Fibroblast of lung (primary cell): ENCODE measurements at places on chromosomes 13 and 19.

DNA sequence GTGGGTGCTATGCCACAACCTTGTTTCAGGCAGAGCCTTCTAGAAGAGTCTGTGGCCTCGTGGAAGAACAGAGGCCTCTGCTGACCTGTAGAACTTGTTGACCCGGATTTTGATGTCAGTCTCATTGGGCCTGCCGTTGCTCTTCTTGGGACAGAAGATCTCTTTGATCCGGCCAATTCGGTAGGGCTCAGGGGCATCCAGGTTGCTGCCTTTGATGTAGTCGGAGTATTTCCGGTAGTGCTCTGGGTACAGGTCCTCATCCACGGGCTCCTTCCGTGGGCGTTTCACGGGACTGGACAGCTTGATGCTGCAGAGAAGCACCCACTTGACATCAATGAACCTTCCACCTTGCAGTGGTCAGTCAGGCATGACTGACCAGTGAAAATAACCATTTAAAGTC, 24.0 kb upstream of the EIF3G start:
- no peak for DNase-seq

- DNase-seq = no peak
Observed at GRCh38 chr13:44171156-44171555, 202.5 kb upstream of the SERP2 start.

DNA sequence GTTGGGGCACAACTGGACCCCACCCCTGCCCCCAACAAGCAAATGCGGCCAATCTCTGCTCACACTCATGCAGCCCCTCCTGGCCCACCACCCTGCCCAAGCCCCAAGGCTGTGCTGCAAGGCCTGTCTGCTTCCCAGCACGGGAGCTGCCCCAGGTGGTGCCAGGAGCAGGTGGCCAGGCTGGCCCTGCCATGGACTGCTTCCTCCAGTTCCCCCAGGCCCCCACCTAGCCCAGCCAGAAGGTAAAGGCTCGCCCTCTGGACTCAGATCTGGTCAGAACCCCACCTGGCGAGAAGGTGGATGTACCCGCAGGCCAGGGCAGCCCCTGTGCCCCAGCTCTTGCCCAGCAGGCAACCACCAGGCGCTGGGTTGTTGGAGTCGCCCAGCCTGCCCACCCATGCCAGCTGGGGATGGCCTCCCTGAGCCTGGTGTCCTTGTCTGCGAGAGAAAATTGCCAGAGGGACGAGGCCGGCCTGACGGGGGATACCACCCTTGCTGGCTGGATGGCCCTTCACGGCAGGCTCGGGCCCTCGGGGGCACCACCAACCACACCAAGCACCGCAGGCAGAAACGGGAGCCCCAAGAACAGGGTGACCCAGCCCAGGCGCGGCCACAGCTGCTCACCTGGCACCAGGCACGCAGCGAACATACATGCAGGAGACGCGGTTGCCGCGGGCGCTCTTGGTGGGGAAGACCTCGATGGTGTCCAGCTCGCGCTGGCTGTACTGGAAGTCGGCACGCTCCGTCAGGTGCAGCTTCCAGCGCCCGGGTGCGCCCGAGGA, 4.5 kb downstream of the ABHD17A start:
- no peak for DNase-seq

DNA sequence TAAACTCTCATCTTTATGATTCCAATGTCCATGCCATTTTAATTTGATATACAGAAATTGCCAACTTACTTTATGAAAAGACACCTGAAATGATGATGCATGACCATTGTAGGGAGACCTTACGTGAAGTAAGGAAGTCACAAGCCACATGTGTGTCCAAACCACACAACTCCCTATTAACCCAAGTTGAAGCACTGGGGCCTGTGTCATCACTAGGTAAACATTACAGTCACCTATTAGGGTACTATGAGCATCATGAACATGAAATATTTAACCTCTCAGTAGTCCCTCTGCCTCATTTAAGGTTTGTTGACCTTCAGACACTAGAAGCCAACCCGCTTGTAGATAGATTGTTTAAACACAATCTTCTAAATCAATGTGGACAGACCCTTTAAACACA, 576.9 kb downstream of the IRS2 start:
- DNase-seq = no peak

- no peak for DNase-seq
Observed at GRCh38 chr19:16627928-16628182, 149 bp downstream of the MED26 start.

DNA sequence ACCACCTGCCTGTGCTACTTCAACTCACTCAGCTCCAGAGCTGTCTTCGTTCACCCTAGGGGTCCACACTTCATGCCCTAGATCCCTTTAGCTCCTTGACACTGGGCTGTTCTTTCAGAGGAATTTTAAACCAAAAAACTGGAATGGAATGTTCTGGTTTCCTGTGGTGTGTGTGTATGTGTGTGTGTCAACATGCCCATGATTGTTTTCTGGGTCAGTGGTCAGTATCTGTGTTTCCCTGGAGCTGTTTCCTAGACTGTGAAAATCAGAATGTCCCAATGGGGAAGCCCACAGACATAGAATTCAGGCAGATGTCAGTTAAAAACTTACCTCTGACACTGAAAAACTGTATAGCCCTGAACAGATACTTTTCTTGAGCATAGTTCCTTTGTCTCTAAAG, 1.3 kb downstream of the PMIS2 start:
- no peak for DNase-seq
